ENCODE measurements at places on chromosomes 4 and X.

DNA sequence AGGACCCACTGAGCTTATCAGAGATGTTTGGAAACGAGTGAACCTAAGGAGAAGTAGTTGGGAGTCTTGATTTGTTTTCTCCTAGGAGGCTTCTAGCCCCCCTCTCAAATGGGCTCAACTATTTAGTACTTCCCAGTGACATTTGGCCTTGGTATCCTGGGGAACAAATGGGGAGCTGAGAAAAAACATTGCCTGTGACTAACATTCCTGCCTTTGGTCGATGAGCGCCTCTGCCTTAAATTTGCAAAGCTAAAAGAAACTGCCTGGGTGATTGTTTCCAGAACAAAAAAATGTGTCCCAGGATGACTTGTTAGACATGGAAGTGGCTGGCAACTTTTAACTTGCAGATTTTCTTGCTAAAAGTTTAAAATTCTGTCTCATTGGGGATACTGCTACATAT is 58.8 kb upstream of the IGFBP7 start:
- DNase-seq = no peak

- no peak for DNase-seq
Observed at GRCh38 chr4:72984351-72984750, 85.2 kb downstream of the COX18 start.

GRCh38 chr4:48780865-48781214 is 761 bp upstream of the FRYL start:
- DNase-seq = no peak

- no peak for DNase-seq
Observed at GRCh38 chrX:133649651-133650050, 234.4 kb upstream of the GPC4 start.

DNA sequence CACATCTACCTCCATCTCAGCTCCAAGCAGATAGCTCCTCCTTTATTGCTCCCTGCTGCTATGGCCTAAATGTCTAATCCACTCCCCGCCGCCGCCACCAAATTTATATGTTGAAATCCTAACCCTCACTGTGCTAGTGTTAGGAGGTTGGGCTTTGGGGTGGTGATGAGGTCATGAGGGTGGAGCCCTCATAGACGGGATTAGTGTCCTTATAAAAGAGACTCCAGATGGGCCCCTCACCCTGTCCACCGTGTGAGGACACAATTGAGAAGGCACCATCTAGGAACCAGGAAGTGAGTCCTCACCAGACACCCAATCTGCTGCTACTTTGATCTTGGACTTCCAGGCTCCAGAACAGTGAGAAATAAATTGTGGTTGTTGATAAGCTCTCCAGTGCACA is 13.6 kb upstream of the TBC1D14 start:
- no peak for DNase-seq

DNA sequence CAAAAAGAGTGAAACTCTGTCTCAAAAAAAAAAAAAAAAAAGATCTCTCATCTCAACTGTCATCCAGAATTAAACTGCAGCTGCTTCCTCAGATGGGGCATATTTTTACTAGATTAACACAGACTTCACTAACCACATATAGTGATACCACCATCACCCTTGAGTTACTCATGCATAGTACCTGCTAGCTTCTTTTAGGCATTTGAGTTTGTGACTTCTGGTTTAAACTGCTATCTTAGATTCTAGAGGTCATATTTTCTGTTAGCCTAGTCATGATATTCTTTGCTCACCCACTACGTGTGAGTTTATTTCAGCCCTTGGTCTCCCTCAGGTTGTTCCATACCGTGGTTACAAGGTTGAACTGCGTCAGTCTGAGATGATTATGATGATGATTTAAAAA is 154.9 kb upstream of the BMP3 start:
- no peak for DNase-seq

DNA sequence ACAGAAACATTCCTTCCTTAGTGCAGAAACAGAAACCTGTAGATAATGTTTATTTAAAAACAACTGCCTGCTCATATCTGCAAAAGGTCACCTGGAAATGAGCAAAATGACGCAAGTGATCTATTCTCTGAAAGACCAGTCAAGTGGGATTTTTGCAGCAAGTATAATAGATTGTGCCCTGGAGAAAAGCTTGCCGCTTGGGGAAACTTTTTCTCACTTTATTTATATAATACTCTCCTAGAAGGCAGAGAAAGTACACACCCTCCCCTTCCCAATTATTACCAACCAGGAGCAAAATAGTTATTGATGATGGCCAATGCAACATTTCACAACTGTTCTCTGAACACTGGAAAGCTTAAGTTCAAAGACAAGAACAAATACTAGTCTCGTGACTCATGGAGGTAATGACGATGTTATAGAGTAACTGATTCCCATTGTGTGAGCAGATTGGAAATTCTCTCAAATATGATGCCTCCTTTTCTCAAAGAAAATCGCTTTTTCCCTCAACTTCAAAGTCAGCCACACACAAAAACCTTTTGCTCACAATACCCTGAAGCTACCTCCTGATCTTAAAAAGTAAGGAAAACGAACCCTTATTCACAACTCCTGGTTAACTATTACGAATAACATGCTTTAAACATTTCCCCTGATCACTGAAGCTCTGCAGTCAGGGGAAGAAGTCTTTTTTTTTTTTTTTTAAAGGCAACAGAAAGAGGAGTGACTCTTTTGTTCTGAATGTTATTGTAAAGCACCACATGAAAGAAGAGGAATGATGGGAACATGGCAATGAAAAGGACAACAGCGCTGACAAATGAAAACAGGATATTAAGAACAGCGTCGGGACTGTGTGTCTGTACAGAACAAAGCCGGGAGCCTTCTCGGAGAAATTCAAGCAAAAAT is 41.0 kb downstream of the MID1 start:
- DNase-seq = no peak

- no peak for DNase-seq
Observed at GRCh38 chr4:23741681-23742191, 148.1 kb downstream of the PPARGC1A start.

- no peak for DNase-seq
Observed at GRCh38 chr4:146762016-146762415, 123.3 kb downstream of the POU4F2 start.

DNA sequence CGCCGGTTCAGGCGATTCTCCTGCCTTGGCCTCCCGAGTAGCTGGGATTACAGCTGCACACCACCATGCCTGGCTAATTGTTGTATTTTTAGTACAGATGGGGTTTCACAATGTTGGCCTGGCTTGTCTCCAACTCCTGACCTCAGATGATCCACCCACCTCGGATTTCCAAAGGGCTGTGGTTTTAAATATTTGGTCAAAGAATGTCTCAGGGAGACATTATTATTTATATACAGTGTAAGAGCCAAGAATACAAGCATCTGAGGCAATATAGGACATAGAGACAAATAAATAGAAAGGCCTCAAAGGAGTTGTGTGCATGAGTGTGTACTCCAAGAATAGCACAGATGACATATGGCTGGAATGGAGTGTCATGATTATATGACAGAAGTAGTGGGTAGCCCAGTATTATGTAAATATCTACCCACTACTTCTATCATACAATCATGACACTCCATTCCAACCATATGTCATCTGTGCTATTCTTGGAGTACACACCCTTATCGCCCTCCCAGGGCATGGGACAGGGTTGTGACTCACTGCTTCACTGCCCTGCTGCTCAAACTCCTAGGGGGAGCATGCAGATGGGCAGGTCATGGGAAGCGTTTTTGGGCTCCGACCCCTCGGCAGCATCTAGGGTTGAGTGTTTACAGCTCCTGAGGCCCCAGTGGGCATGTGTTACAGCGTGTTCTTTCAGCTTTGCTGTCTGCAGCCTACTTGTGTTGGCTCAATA is 1649.8 kb upstream of the PCDH10 start:
- peak; percentile 50 for DNase-seq

DNA sequence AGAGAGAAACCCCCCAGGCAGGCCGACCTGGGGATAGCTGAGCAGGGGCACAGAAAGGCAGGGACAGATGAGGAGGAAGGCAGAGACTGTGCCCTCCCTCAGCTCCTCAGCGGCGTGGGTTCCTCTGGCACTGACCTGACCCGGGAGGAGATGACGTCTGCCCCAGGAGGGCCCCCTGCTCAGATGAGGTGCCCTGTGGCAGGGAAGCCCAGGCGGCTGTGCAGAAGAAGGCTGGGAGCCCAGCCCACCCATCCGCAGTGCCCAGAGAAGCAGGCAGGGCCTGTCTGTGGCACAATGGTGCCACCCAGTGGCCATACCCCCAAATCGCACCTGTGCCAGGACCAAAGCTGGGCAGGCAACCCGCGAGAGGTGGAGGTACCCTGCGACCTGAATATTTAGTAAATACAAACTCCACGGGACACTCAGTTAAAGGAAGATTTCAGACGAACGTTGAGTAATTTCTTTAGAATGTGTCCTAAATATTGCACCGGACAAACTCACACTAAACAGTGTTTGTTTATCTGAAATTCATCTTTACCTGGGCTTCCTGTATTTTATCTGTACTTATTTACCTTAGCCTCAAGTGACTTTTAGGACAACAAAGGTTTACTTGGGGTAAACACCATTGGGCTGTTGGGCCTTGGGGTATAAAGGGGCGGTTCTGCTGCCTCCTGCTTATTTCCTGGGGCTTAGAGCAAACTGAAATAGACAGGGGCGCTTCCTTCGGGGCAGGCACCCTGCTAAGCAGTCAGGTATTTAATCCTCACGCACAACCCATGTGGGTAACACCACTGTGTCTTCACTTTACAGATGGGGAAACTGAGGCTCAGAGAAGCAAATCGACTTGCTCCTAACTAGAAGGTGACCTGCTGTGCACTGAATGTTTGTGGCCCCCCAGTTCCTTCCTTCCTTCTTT is 46.5 kb upstream of the HMX1 start:
- DNase-seq = no peak

- no peak for DNase-seq
Observed at GRCh38 chr4:53432528-53433424, 55.3 kb downstream of the FIP1L1 start.

- no peak for DNase-seq
Observed at GRCh38 chr4:105166066-105166465, 19.4 kb downstream of the TET2 start.

DNA sequence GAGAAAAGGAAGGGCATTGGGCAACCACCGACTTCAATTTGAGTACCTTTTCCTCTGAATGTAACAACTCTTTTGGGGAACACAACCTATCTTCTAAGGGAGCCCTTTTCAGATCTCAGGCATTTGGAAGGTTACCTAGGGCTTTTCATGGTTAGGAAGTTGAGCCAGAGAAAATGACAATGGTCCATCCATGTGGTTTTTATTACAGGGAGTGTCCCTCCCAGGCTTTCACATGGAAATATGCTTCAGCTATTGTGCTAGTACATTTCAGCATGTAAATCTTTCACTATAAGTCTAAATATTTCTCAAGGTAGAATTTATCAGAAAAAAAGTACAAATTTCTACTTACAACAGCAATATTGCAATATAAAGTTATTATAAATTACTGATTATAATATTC is 259.8 kb downstream of the IQCM start:
- DNase-seq = no peak

DNA sequence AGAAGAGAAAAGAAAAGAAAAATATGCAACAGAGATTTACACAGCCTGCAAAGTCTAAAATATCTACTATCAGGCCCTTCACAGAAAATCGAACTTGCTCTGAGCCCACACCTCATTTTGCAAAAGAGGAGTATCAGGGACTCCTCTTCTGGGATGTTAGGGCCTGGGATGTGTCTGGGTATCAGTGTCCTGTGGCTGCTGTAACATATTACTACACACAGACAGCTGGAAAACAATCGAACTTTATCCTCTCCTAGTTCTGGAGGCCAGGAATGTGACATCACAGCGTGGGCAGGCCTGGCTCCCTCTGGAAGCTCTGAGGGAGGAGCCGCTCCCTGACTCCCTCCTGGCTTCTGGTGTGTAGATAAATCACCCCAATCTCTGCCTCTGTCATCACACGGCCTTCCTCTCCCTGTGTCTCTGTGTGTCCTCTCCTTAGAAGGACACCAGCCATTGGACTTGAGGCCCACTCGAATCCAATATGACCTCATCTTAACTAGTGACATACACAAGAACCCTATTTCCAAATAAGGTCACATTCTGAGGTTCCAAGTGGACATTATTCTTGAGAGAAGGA is 52.9 kb downstream of the PPP2R2C start:
- DNase-seq = no peak

- no peak for DNase-seq
Observed at GRCh38 chr4:136713140-136713539, 819.2 kb downstream of the PCDH18 start.

GRCh38 chr4:67546971-67547370 is 1.7 kb upstream of the CENPC start:
- DNase-seq = no peak

- no peak for DNase-seq
Observed at GRCh38 chr4:100450449-100450848, 67.4 kb downstream of the EMCN start.

- no peak for DNase-seq
Observed at GRCh38 chr4:101944649-101945048, 154.1 kb downstream of the BANK1 start.

- no peak for DNase-seq
Observed at GRCh38 chrX:130106071-130106470, 4.2 kb downstream of the ELF4 start.

- DNase-seq = no peak
Observed at GRCh38 chr4:3791256-3791655, 25.1 kb downstream of the ADRA2C start.

GRCh38 chrX:123745511-123745910 is 12.7 kb upstream of the THOC2 start:
- no peak for DNase-seq

DNA sequence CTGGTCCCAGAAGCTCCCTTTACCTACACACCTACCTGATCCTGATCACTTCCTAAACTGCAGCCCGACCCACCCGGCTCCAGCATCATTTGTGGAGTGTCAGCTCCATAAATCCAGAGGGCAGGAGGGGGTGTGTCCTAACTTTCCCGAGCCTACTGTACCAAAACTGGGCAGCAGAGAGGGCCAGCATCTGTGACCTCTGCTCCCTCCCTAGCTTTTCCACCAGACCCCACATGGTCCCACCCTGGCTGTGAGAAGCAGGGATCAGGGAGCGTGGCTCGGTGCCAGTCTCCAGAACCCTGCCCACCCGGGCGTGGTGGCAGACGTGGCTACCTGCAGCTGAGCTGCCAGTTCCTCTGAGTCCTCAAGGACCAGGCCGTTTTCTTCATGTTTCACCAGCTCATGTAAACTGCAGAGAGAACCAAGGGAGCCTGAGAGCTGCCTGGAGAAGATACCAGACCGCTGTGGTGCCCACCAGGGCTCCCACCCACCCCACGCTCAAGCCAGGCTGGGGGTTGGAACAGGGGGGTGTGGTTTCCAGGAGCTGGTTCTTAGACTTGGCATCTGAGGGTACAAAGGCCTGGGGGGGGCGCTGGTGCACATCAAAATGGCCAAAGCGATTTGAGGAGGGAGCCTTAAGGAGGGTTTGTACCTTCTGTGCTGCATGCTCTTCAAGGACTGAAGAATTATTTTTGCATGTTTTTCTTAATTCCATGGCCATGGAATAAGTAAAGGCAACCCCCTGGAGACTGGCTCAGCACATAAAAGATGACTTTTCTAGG is 76.7 kb upstream of the DRD5 start:
- DNase-seq = no peak

GRCh38 chr4:101886826-101887225 is 96.3 kb downstream of the BANK1 start:
- DNase-seq = no peak

Measured in fibroblast of skin of left biceps (primary cell).